ENCODE measurements at places on chromosomes 2 and 18.

DNA sequence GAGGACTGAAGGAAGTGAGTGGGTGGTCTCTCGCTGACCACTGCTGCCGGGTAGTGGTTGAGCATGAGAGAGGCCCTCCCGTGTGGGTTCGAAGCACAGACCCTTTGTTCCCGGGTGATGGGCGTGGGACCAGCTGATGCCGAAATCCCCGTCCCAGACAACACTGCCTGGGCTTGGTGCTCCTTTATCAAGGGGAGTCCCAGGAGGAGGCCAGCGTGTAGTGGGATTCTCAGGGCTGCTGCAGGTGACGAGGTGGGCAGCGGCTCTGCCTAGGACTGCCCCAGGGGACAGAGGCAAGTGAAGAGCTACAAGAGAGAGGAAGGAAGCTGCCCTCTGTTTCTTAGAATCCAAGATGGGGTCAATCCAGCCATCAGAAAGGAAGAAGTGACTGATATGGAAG lies 251.3 kb upstream of the PXDN start:
- no peak for DNase-seq

- DNase-seq: no peak
These were observed 66.5 kb upstream of the NEUROD1 start for GRCh38 chr2:181746844-181747243.

- DNase-seq: no peak
These were observed 143.6 kb downstream of the VAPA start for GRCh38 chr18:10057401-10057893.

- DNase-seq: peak; percentile 55
These were observed 68.0 kb downstream of the SERPINB8 start for GRCh38 chr18:64037812-64038414.

DNA sequence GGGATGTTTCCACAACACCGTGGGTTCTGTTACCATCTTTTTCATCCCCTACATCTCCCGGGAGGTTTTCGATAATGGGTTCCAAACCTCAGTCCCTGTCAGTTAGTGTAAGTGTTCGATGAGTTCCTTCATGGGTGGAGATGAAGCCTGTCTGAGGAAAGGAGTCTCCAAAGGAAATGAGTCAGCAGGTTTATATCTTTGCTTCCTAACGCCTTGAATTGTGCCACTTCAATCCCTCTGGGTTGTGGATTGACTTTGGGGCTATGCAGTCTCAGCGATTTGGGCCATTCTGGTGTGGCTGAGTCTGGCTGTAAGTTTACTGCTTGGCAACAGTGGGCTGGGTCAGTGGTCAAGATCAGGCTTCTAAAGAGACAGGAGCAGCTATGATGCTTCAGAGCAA lies 1.2 kb downstream of the SERPINB5 start:
- no peak for DNase-seq

GRCh38 chr2:101120124-101120996 lies 30.8 kb downstream of the TBC1D8 start:
- DNase-seq: no peak

GRCh38 chr2:64696636-64697035 lies 42.9 kb upstream of the SERTAD2 start:
- DNase-seq: no peak

DNA sequence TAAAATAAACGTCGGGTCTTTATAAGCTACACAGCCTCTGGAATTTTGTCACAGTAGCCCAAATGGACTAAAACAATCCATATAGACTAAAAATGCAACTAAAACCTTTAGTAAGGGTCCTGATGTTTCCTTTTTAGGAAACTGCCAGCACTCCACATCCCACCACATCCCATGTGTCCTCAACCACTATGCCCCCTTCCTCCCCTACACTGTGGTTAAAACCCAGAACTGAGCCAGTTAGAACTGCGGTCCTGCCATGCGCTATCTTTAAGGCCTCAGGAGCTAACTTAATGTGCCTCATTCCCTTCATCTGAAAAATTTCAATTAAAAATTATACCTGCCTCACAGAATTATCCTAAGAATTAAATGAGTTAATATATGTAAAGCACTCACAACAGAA lies 41.1 kb downstream of the ACVR1 start:
- no peak for DNase-seq

- DNase-seq: no peak
These were observed 47.1 kb downstream of the CENPO start for GRCh38 chr2:24840164-24840869.

- no peak for DNase-seq
These were observed 113.4 kb upstream of the PKDCC start for GRCh38 chr2:41934329-41934958.

DNA sequence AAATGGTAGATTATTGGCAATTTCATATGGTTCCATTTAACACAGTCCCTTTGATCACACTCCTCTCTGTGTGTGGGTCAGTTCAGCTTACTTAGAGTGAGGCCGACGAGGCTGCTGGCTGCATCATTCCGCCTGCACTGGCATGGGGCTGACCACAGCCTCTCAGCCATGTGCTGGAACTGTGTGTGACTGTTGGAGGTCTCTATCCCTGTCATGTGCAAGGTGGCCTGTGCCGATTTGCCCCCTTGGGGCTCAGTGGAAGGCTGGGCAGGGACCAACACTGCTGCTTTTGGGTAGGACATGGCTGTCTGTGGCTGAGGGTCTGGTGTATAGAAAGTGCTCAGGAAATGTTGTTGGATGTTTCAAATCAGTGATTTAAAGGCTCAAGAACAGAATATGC lies 454.0 kb upstream of the HS6ST1 start:
- no peak for DNase-seq

DNA sequence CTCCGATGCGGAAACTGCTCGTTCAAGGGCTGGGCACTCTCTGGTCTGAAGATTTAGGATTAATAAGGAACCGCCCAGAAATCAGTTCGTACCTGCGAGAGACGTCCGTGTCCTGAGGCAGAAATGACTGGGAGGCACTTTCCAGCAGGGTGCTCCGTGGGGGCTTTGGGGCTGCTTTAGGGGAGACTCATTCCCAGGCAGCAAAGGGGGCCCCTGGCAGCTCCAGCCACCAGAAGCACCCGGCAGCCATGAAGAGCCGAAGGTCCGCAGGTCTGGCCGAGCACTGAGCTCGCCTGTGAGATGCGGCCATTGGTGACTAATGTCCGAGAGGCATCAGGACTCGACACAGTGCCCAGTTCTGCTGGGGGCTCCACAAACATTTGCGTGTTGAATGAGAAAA lies 20.9 kb downstream of the KCNG2 start:
- DNase-seq: no peak

DNA sequence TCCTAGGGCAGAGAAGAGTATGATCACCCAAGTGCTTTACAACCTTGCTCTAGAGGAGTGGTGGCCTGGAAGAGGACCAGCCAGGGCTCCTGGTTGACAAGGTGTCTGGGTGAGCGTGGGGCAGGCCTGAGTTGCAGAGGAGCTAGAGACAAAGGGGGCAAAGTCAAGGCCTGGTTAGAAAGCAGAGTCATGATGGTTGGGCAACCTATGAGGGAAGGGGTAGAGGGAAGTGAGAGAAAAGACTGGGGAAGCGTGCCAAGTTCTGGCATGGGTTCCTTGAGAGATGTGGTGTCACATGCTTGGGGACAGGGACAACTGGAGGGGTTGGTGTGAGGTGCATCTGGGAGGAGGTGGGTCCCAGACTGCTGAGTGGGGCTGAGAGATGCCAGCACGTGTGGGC lies 13.5 kb downstream of the ZFP36L2 start:
- no peak for DNase-seq

- DNase-seq: no peak
These were observed 86.8 kb downstream of the GULP1 start for GRCh38 chr2:188378371-188378950.

DNA sequence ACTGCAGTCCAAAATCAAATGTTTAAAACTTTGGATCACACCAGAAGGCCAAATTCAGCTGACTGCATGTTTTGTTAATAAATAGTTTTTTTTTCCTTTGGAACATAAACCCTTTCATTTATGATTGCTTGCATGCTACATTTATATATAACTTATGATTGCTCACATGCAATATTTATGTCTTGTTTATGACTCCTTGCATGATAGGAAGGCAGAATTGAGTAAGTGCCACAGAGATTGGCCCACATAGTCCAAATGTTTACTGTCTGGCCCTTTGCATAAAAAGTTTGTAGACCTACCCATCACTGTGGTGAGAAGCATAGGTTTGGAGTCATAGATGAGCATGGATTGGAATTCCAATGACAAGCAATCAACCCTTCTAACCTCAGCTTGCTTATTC lies 30.8 kb downstream of the WDFY1 start:
- DNase-seq: no peak

DNA sequence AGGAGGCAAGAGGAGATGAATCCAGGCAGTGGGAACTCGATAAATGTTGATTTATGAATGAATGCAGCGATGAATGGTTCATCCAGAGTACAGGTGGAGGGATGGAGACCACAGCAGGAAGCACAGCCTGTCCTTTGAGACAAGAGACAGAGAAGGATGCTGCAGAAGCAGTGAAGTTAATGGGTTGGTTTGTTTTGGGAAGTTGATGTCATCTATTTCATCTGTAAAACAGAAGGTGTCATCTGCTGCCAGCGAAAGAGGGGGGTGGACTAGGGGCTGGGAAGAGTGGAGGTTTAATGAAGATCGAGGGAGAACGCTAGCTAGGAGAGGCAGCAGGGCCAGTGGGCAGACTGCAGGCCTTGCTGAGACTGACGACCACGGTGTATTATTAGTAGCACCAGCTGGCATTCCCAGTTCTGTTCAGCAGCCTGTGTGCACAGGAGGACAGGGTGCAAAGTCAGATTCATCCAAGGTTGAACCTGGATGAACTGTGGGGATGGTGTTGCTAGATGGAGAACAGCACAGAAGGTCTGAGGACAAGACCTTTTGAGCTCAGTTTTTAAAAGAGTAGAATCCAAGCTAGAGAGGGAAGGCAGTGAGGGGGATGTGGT lies 120.3 kb upstream of the CAPN13 start:
- no peak for DNase-seq

DNA sequence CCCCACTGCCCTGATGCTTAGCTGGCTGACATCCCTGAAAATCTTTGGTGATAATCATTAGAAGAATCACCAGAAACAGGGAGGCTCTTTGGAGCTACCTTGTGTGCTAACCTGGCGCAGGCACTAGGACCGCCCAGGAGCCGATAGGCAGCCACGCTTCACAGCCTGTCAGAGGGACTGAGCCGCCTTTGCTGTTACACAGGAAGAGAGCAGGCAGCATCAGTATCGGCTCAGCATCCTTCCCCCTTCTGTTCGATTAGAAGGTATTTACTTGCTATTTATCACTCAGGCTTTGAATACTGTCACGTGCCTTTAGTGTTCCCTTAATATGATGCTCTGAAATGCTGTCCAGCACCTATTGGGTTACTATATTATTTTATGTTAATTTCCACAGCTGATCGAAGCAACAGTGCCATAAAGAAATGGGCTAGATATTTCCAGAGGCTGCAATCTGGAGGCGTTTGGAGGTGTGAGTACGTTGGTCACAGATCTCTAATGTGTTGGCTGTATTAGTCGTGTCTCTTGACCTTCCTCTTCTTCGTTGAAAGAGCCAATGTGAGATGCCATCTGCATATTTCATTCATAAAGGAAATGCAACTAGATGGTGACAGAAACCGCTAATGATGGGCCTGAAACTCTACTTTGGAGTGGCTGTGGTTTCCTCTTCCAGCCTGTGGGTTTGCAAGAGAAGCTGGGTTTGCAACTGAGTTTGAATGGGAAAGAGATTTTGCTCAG lies 110.4 kb upstream of the RAB27B start:
- DNase-seq: peak; percentile 19

GRCh38 chr2:17627434-17627833 lies 86.9 kb downstream of the VSNL1 start:
- DNase-seq: no peak

- no peak for DNase-seq
These were observed 76.2 kb downstream of the MREG start for GRCh38 chr2:215937190-215937589.

GRCh38 chr2:109526442-109526970 lies 87.3 kb downstream of the SEPTIN10 start:
- DNase-seq: no peak

DNA sequence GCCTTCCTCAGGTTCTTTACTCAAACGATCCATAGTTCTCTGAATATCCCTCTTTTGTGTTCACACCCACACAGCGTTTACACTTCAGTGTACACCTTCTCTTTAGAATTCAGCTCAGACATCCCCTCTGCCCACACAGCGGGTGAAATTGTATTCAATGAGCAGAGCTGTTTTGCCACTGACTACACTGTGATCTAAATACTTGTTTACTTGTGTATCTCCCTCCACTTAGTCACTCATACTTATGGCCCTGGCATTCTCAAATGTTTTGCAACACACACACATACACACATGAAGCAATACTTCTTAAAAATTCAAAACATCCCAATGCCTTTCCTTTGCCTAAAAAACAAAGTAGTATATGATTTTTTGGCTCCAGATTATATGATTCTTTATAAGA lies 297.1 kb downstream of the TMX3 start:
- DNase-seq: no peak

DNA sequence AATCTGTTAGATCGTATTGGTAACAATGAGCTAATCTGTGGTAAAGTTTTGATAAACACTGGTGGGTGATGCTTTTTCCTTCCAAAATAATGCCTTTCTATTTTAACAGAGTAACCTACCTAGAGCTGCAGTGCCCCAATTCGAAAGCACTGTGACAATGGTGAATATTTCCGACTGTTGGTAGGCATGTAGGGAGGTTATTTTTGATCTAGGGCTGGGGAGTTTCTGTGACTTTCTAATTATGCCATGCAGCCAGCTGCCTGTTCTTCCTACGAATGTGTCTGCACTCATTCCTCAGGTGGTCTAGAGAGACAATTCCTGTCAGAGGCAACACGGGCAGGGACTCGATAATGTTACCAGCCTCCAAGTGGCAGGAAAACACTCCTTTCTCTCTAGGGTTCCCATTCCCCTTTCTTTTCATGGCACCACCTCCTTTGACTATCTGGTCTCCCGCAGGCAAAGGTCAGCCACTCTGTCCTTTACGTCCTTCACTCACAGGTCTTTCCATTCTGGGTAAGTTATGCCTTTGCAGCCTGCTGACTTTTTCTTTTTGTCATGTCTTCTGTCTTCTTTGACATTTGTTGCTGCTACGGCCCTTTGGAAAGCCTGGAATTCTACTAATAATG lies 167.2 kb upstream of the MGAT5 start:
- no peak for DNase-seq

DNA sequence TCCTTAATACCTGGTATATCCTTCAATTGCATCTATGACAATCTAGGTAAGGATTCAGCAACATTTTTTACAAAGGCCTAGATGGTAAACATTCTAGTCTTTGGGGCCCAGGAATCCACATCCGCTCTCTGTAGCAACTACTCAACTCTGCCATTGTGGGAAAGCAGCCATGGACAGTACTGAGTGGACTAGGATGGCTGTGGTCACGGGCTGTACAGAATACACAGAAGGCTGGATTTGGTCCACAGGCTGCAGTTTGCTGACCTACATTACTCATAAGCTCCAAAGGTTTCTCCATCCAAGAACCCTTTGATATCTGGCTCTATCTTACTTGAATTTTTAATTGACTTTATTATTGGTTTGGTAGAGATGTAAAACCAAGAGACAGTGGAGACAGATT lies 418.3 kb upstream of the LRRTM1 start:
- no peak for DNase-seq

Data from NCI-H1105 treated with DMSO at 0.1 percent for 48 hours (cell line).